ENCODE measurements at places on chromosomes 3 and 15.
A peak's percentile ranks its signal among the peaks of the same experiment; 100 is the strongest.

- no peak for DNase-seq
Observed at GRCh38 chr15:57411945-57412768, 35.9 kb downstream of the CGNL1 start.

DNA sequence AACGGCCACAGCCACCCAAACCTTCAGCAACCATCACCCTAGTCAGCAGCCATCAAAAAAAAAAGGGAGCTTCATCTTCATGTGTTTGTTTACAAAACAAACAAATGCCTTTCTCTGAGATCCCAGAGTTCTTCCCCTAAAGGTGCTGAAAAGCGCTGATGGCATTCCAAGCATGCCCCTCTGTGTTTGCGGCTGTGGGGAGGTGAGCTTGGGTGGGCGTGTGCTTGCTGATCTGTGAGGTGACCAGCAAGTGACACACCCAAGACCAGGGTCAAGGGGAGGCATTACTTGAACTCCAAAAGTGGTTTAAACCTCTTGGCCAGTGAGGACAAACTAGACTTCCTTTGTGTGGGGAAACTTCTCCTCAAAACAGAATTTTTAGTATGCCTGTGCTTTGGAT lies 81.5 kb downstream of the DHX36 start:
- peak; percentile 1 for DNase-seq

- DNase-seq: peak; percentile 94
Observed at GRCh38 chr3:98980915-98981596, 79.6 kb upstream of the DCBLD2 start.

GRCh38 chr3:157239082-157239704 lies 79.2 kb upstream of the CCNL1 start:
- DNase-seq: peak; percentile 62

GRCh38 chr15:95113041-95113440 lies 881.7 kb downstream of the MCTP2 start:
- no peak for DNase-seq
